ENCODE measurements at places on chromosomes 3 and 15. TPM values are rescaled to one million over a fixed set of nuclear protein-coding genes. Genes with fewer than 3 reads are reported as not detected.

Gene CHST14
- 11.9 TPM for polyA plus RNA-seq

Gene CRTAP
- polyA plus RNA-seq, result 38.6 TPM

Gene PROK2
- polyA plus RNA-seq, result 0.57 TPM

Gene CFAP91
- polyA plus RNA-seq, result 2.8 TPM

Gene LTF
- 64.3 TPM for polyA plus RNA-seq
